CD4-positive, alpha-beta T cell treated with Interleukin-12 subunit alpha and Interleukin-12 subunit beta, for 1 hour (primary cell): ENCODE measurements at places on chromosomes 5 and 9.

DNA sequence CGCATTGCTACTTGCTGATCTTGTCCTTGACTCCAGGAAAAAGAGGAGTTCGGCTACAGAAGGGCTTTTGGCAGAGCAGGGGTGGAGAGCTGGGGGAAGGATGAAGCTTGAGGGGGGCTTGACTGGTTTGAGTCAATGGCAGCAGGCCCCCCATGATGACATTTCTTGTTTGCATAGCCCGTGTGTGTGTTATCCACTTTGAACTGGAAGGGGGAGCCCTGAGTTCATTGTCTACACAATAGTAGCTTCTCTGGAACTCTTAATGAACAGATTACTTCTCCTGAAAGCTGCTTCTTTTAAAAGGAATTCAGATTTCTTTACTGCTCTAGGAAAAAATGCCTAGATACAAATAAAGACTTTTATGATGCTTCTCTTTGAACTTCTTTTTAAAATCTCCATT, 2.3 kb downstream of the IFNB1 start:
- no peak for DNase-seq

DNA sequence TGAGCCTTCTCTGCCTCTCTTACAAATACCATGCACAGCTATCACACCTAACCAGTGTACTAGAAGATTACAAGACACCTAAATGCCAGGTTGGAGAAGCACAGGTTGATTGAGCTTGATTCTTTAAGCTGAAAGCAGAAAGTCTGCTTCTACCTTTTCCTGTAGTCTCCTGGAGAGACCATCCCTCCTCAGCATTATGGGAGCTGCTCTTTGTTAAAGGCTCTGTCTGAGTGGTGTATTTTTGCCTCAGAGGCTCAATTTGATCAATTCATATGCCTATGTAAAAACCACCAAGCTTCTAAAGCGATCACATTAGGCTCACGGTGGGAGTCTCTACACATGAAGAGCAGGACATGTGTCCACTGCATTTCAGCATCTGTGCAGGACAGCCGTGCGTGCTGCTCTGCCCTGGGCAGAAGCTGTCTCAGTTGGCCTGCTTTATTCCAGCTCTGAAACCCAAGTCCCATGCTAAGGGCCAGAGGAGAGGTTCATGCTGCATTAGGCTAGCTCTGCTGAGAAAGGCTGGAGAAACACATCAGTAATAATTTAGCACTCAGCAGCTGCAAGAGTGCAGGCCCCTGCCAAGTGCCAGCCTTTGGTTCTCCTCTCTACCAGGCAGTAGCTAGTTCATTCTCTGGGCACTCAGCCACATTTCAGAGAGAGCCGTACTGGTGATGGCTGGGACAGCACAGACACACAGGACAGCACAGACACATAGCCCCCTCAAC, 41.7 kb downstream of the TMEM167A start:
- DNase-seq = no peak

- DNase-seq = no peak
These were observed 17.4 kb downstream of the C9orf153 start for GRCh38 chr9:86242071-86242470.

- DNase-seq = no peak
These were observed 1168.1 kb downstream of the TAF11L14 start for GRCh38 chr5:18802336-18802735.

- peak; percentile 51 for DNase-seq
These were observed 4.5 kb downstream of the EGR1 start for GRCh38 chr5:138469540-138470321.

DNA sequence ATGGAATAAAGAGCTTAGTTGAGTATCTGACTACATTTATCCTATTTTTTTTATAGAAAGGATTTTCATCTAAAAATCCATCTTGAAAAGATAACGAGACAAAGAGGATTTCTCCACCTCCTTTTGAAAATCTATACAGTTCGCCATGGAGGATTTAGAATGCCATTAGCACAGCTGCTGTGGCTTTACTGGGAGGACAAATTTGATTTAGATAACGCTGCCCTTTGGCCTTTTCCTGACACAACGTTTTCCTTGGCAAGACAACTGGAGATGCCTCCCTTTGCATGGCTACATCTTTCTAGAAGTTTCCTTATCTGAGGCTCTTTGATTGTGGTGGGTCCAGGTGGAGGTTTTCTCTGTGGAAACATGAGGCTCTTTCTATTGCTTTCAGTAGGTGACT, 146.7 kb upstream of the KLF9 start:
- DNase-seq = no peak

DNA sequence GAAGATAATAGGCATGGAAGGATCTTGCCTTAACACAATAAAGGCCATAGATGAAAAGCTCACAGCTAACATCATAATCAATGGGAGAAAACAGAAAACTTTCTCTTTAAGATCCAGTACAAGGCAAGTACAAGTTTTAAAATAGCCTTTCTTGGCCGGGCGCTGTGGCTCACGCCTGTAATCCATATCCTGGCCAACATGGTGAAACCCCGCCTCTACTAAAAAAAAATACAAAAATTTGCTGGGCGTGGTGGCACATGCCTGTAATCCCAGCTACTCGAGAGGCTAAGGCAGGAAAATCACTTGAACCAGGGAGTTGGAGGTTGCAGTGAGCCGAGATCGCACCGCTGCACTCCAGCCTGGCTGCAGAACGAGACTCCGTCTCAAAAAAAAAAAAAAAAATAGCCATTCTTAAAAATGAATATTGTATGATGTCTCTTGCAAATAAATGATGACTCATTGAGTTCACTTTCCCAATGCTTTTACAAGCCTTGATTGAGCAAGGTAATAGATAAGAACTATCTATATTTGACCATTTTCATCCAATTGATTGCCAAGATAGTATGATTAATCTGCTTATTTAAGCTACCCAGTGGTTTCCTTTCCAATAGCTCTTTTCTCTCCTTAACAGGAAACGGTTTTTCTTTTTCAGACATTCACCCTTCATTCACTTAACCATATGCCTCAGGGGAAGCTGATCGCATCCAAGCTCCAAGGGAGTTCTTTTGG, 15.8 kb downstream of the CCDC152 start:
- no peak for DNase-seq

DNA sequence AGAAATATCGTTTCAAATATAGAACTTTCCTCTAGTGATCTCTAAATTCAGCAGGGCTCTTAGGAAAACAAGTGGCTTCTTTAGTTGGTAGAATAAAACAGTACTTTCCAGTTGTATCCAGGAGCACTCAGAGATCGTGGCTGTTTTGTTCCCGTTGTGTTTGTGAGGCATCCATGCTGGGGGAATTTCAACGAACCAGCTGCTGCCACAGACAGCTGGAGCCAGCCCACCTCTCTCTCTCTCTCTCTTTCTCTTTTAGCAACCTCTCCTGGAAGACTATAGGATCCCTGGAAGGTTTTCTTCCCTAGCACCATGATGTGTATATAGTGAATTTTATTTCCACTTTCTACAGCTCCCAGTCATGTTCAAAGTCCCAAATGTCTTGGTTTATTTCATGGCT, 1116.0 kb upstream of the SEMA6A start:
- no peak for DNase-seq

GRCh38 chr9:75490326-75490725, 400.1 kb upstream of the PCSK5 start:
- no peak for DNase-seq

DNA sequence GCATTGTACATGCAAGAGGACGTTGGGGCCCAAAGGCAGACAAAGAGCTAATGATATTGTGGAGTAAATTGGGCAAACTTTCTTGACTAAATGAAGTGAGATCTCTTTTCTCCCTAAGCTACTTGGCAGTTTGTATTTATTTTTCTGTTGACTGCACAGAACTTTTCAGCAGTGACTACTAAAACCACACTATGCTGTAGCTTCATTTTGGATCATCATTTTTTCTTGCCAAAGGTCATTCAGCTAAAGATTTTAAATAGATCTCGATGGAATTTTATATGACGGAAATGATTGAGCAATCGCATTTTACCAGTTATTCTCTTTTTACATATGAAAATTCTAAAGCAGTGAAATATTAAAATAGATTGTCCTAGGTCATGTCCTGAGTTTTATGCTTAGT, 286.1 kb upstream of the ACTBL2 start:
- no peak for DNase-seq

DNA sequence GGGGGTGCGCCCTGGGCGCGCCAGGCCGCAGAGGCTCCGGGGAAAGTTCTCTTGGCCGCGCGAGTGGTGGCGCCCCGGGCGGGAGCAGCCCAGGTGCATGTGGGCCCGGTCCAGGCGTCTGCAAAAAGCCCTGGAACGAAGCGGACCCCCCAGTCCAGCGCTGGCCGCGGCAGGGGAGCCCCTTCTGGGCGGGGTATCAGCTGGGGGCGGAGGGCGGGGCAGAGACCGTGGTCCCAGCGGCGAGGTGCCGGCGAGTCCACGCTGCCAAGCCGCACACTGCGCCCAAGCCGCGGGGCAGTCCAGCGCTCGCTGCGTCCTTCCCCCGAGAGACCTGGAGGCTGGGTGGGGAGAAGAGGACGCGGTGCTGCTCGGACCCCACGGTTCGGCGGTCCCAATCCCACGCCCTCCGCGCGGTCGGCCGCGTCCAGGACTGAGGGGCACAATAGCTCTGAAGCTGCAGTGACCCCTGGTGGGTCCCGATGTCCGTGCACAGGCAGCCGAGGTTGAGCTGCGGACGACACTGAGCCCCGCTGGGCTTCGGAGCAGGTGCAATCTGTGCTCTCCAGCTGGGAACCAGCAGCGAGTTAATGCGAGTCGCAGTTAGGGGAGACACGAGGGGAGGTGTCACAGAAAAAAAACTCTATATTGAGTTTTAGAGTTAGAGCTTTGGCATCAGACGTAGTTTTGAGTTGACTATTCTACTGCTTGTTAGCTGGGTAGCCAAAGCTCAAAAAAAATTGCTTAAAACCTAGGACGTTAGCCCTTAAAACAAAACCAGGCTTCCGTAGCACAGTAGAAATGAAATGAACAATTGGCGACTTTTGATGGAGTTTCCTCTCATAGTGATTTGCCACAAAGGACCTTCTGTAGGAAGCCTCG, 1.1 kb upstream of the EPB41L4A start:
- DNase-seq = peak; percentile 42
